SJCRH30 (cell line): ENCODE measurements at places on chromosomes 11 and 22. TPM values are rescaled to one million over a fixed set of nuclear protein-coding genes. Genes with fewer than 3 reads are reported as not detected.

Gene CPSF7
- 56.0 and 65.5 TPM in 2 replicates for total RNA-seq

Gene ABCC8
- not detected in 2 replicates for total RNA-seq

DNA sequence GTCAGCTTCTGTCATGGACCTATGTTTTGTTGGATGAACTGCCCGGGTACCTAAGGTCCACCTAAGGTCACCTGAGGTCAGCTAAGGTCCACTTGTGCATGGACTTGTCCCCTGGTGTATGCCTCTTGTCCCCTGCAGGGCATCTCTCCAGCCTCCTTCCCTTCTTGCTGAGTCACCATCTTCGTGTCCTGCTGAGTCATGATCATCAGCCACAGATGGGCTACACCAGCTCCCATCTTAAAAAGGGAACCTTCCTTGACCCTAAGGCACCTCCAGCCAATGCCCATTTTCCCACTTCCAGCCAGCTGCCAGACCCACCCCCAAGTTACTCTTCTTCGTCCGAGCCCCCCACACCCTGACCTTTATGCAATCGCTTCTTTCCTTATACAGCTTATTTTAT lies 544.9 kb downstream of the TBC1D22A start:
- no peak for DNase-seq

Gene DGAT2
- total RNA-seq = 0.67 and 1.3 TPM in 2 replicates

DNA sequence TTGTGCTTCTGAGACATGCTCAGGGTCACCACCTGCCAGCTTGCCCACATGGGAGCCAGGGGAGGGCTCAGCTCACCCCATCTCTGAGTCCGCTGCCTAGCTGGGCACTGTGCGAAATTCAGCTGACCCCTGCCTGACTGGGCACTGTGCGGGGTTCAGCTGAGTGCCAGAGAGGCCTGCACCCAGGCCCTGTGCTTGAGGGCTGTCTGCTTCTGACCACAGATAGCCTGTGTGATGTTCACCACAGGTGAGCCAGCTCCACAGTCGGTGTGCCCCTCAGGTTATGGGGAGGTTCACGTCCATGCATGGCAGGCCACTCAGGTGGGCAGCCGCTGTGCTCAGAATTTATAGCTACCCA lies 84.5 kb upstream of the SUSD2 start:
- no peak for DNase-seq

Gene FGF3
- not detected in 2 replicates for total RNA-seq

DNA sequence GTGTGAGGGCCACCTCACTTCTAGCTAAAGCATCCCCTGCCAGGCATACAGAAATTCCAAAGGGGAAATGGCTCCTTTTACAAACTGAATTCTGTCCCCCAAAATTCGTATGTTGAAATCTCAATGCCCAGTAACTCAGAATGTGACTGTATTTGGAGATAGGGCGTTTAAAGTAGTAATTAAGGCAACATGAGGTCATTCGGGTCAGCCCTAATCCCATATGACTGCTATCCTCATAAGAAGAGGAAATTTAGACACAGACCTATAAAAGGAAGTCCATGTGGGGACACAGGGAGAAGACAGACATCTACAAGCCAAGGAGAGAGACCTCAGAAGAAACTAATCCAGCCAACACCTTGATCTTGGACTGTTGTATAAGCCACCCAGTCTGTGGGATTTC lies 119.1 kb downstream of the CHST1 start:
- DNase-seq = no peak
